HEK293T (cell line): ENCODE measurements at places on chromosomes 11 and 22.

DNA sequence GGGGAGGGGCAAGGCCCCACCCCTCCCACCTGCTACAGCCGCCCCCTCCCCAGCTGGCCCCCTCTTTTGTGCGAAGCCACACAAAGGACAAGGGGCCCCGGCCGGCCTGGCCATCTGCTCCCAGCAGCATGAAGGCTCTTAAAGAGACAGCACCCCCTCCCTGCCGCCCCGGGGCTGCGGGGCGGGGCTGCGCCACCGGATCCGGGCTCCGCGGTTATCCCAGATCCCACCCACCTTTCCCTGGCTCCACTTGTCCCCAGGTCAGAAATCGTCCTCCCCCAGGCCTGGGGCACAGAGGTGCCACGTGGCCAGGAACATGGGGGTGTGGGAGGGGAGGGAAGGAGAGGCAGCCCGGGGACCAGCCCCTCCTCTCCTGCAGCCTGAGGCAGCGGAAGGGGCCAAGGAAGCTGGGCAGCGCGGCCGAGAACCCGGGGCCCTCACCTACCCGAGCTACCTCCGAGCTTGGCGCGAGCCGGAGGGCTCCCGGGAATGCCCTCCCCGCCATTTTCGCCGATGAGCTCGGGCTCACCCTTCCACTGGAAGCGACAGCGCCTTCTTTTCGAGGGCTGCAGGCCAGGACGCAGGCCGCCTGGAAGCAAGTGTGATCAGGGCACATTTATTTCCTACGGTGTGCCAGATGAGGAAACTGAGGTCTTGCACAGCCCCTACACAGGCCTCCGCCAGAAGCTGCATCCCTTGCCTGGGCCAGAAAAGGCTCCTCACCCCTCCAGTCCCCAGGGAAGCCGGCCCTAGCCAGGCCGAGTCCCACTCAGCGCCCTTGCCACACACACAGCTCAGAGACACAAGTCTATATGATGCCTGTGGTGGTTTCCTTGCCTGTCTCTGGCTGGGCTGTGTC is 2.5 kb upstream of the RCOR2 start:
- no peak for DNase-seq

- DNase-seq = no peak
Observed at GRCh38 chr11:103806130-103806895, 230.1 kb upstream of the DDI1 start.

GRCh38 chr22:30121960-30122359 is 41.7 kb downstream of the HORMAD2 start:
- DNase-seq = peak; percentile 40

GRCh38 chr11:122101625-122102291 is 14.3 kb downstream of the BLID start:
- peak; percentile 35 for DNase-seq

- DNase-seq = no peak
Observed at GRCh38 chr22:19578180-19579004, 54.2 kb upstream of the CLDN5 start.

DNA sequence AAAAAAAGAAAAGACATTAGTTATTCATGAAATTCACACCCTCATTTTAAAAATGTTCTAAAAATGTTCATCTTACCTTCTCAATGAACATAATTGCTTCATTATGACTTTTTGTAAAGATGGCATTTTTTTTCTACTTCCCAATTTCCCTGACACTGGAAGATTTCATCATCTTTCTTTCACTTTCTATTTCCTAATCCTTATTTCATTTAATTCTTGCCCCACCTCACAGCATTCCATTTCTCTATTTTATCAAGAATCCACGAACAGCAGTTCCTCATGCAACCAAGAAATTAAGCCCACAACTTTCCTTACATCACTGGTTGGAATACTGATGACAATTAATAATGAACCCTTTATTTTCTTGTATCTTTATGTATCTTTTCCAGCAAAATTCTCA is 1.9 kb downstream of the PATL1 start:
- no peak for DNase-seq

GRCh38 chr22:31036671-31037550 is 44.2 kb upstream of the SMTN start:
- DNase-seq = no peak

GRCh38 chr11:84993386-84993785 is 633.8 kb downstream of the DLG2 start:
- no peak for DNase-seq

DNA sequence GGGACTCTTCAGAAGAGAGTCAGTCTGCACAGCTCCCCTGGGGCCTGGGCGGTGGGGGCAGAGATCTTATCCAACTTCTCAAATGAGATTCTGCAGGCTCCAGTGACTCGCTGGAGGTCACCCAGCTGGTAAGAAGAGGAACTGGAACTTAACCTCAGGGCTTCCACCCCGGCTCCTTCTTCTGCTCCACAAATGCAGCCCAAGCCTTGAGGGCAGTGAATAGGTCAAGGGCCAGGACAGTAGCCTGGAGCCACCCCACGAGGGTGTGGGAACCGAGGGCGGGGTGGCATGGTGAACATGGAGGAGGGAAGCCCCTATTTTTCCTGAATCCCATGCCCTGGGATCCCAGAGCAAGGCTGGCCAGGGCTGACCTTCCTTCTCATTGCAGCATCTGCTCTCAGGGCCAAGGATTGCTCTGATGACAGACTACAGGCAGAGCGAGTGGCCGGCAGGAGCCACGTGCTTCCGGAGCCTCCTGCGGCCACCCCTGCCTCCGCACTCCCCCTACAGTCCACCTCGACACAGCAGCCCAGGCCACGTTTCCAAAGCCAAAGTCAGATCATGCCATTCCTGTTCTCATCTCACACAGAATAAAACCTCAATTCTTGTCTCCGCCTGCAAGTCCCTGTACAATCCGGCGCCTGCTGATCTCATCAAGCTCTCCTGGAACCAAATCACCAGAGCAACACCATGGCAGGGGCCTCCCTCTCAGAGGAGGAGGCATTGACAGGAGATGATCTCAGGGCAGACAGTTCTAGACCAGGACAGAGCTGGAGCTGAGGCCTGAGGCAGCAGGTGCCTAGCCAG is 21.1 kb upstream of the UPK3A start:
- peak; percentile 75 for DNase-seq

GRCh38 chr11:58503361-58503856 is 4.5 kb downstream of the OR5B21 start:
- no peak for DNase-seq

DNA sequence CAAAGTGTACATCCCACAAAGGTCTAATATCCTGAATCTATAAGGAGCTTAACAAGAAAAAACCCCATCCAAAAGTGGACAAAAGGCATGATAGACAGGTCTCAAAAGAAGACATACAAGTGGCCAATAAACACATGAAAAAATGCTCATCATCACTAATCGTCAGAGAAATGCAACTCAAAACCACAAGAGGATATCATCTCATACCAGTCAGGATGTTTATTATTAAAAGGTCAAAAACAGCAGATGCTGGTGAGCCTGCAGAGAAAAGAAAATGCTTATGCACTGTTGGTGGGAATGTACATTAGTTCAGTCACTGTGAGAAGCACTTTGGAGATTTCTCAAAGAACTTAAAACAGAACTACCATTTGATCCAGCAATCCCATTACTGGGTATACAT is 12.7 kb downstream of the LGALS12 start:
- DNase-seq = no peak

- peak; percentile 33 for DNase-seq
Observed at GRCh38 chr22:25403811-25404471, 160.5 kb upstream of the GRK3 start.

- DNase-seq = peak; percentile 81
Observed at GRCh38 chr11:70191495-70192140, 11.5 kb upstream of the FADD start.

DNA sequence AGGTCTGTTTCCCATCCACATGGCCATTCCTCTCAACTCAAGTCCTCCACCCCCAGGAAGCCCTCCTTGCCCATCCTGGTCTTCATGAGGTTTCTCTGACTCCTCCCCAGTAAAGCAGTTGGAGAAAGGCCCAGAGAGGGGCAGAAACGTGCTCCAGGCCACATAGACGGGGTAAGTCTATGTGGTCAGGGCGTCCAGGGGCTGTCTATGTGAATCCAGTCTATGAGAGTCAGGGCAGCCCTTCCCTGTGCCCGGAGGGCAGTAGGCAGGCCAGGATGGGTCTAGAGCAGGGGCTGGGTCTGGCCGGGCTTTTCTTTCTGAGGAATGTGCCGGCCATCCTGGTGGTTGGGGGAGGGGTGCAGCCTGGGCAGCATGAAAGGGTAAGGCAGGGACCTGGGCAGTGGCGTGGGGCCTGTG is 11.7 kb downstream of the GUCD1 start:
- DNase-seq = no peak

GRCh38 chr11:15815246-15816195 is 540.8 kb downstream of the SOX6 start:
- DNase-seq = no peak

DNA sequence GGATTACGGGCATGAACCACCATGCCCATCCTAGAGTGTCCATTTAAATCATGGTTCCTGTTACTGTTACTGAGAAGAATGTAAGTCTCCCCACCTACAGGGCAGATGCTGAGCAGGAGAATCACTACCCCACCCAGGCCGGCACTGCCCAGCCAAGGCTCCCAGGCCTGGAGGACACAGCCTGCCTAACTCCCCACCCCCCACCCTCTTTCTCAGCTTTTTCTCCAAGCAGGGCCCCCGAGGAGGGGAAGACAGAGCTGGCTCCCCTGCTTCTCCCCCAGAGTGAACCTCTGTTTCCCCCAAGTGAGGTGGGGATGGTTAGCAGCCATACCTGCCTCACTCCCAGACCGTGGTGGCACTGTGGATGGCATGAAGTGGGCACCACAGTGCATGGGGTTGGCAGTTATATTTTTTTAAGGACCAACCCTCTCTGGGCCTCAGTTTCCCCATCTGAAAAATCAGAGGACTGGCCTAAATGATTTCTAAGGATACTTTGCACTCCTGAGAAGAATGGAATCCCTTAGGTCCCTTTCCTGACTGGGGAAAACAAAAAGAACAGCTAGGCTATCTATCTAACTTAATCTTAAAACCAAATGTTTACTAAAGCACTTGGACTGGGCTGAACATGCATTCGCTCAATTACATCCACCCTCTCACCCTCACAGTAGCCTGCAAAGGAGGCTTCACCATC is 5.0 kb downstream of the CBX7 start:
- no peak for DNase-seq

GRCh38 chr22:39707816-39708215 is 137.3 kb downstream of the CACNA1I start:
- no peak for DNase-seq
